A549 treated with DMSO at 1 μM for 4 hours (cell line): ENCODE measurements at places on chromosomes 7 and 10. TPM values are rescaled to one million over a fixed set of nuclear protein-coding genes. Genes with fewer than 3 reads are reported as not detected.

PHYHIPL gene
- total RNA-seq, result 0.24 to 0.54 TPM (median 0.33 TPM) in 5 replicates

TFR2 gene
- total RNA-seq, result 2.3 to 3.1 TPM (median 2.6 TPM) in 5 replicates

KCNMA1 gene
- total RNA-seq, result 42.4 to 95.9 TPM (median 75.8 TPM) in 5 replicates

HSPA12A gene
- 10.9 to 15.2 TPM (median 14.5 TPM) in 5 replicates for total RNA-seq

MEOX2 gene
- not detected in 5 replicates for total RNA-seq

MLXIPL gene
- 0.25 to 1.4 TPM (median 1.0 TPM) in 5 replicates for total RNA-seq

ABCC2 gene
- total RNA-seq, result 141 to 192 TPM (median 172 TPM) in 5 replicates

PNLIP gene
- not detected in 5 replicates for total RNA-seq

TMEM140 gene
- total RNA-seq, result 1.3 to 1.7 TPM (median 1.4 TPM) in 5 replicates

DNAJC12 gene
- total RNA-seq, result 55.6 to 76.9 TPM (median 63.3 TPM) in 5 replicates

CALCR gene
- not detected in 5 replicates for total RNA-seq

RAMP3 gene
- not detected in 5 replicates for total RNA-seq

FXYD4 gene
- not detected in 5 replicates for total RNA-seq

PTER gene
- 11.9 to 17.6 TPM (median 16.6 TPM) in 5 replicates for total RNA-seq

C10orf53 gene
- not detected in 5 replicates for total RNA-seq

PON3 gene
- total RNA-seq, result 28.7 to 39.9 TPM (median 35.0 TPM) in 5 replicates

VWA2 gene
- not detected in 5 replicates for total RNA-seq
